HT1080 (cell line): ENCODE measurements at places on chromosomes 7 and 10.
A peak's percentile ranks its signal among the peaks of the same experiment; 100 is the strongest.

DNA sequence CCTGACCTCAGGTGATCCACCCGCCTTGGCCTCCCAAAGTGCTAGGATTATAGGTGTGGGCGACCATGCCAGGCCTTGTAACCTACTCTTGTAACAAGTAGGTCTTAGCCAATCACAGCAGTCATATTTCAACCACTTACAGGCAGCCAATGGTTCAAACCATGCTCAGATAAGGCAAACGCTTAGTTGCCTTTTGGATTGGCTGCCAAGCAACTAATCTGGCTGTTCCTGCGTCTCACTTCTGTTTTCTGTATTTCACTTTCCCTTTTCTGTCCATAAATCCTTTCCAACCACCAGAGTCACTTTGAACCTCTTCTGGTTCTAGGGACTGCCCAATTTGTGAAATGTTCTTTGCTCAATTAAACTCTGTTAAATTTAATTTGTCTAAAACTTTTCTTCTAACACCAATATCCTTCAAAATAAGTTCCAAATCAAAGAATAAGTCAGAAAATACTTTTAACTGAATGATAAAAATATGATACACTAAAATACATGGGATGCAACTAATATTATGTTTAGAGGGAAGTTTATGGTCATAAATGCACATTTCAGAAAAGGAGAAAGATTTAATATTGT is 19.1 kb upstream of the PRF1 start:
- no peak for DNase-seq

DNA sequence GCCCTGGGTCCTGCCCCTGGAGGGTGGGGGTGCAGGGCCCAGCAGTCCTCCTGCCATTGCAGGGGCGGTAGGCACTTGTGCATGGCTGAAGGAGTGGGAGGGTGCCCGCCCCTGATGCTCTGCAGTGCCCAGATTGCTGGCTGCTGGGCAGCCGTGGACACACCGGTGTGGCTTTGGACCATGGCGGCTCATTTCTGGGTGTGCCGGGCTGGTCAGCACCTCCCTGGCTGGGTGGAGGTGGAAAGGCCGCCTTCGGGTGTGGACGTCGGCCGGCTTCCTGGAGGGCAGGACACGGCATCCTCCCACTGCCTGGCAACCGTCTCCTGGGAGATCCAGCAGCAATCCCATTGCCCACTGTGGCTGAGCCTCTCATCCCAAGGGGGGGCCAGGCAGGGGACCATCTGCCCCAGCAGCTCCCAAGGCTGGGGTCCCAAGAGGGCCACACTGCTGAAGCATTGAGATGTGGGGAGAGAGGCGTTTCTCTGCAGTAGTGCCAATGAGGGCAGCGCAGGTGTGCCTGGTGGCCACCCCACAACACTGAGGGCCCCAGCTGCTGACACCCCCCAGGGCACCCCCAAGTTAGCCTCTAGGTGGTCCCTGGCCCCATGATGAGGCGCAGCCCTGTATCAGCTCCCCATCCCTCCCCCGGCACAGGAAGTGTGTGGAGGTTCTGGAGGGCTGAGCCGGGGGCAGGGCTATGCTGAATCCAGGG is 12.9 kb downstream of the TTYH3 start:
- DNase-seq: no peak

DNA sequence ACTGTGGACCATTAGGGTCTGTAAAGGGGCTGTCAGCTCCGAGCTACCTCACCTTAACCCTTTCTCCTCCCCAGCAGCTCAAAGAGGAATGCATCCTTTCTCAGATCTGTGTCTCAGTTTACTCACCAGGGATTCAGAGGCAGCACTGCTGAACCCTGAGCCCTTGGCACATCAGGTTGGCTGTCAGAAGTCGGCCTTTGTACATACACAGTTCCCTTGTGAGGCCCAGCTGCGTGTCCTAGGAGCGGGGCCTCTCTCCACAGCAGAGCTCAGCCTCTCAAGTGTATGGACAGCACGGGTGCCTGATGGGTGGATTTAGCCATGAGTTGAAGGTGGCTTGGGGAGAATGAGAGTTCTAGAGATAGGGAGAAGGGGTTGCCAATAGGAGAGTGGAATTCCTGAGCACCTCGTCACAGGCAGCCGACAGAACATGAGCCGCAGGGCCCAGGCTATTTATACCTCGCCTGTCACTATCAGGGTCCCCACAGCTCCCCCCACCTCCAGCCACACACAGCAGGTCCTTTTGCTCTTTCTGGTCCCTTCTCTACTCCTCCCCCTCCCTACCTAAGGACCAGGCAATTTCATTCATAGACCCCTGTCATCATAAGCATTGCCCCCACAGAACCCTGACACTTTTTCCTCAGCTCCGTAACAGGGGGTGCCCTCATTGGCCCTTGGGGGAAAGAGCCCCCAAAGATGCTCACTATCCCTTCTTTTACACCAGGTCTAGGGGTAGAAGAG is 2.1 kb upstream of the FLNC start:
- DNase-seq: peak; percentile 85

DNA sequence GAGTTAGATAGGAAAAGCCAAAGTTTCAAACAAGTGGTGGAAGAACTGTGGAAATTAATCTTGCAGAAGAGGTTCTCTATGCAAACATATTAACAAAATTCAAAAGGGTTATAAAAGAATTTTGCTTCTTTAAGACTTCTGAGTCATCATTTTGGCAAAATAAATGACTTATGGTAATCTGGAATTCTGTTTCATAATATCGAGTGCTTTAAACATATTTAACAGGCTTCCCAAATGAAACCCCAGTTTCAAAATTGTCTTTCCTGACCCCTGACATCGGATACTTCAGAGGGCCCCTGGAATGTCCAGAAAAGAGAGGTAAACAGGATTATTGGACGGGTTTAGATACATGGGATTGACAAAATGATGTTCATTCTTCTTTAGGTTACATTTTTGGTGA is 444.6 kb downstream of the HTR7 start:
- no peak for DNase-seq
